Stimulated activated CD8-positive, alpha-beta memory T cell treated with anti-CD3 and anti-CD28 coated beads, Interleukin-7, amount 100 ng/mL, for 4 hours (primary cell): ENCODE measurements at places on chromosomes 1 and 21.

- DNase-seq, result peak; percentile 55
Measured at GRCh38 chr1:209627732-209628196, 24.5 kb downstream of the LAMB3 start.

DNA sequence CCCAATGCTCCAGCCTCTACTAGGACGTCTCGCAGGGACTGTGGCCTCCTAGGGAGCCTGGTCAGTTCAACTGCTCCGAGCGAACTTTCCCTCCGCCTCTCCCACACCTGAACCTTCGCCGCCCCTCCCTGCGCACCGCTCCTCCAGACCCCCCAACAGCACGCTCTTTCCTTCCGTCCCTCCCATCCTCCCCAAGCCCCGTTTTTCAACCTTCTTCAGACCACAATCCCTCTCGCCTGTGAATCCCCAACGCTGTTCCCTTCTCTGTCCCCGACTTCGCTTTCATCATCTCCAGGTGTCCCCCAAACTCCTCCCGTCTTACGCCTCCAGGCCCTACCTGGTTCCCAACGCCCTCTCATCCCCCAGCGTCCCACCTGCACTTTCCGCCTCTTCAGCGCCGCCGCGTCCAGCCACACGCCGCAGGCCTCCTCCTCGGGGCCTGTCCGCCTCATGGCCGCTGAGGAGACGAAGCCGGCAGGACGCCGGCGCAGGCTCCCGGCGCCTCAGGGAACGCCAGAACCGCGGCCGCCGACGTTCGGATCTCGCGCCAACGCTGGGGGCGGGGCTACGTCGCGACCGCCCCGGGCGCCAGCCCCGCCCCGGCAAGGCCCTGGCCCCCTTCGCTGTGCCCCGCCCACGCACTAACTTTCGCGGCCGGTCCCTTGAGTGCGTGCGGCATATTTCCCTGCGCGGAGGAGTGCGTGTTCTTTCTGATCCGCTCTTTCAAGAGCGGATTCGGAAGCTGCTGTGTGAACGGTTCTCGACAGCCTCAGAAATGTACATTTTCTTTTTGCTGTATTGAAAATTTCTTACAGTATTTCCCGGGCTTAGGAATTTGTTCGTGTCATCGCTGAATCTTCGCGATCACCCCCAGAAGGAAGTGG lies at the start of gene AUNIP:
TSS of gene AUNIP (minus strand) at position 552 of the 884 bp plus-strand sequence. CDS start at position 452, 100 bp downstream.
- peak; percentile 78 for DNase-seq

- DNase-seq, result no peak
Measured at GRCh38 chr1:93810316-93810715, 68.7 kb downstream of the DNTTIP2 start.

- no peak for DNase-seq
Measured at GRCh38 chr1:19940486-19941205, 17.2 kb upstream of the PLA2G2E start.

DNA sequence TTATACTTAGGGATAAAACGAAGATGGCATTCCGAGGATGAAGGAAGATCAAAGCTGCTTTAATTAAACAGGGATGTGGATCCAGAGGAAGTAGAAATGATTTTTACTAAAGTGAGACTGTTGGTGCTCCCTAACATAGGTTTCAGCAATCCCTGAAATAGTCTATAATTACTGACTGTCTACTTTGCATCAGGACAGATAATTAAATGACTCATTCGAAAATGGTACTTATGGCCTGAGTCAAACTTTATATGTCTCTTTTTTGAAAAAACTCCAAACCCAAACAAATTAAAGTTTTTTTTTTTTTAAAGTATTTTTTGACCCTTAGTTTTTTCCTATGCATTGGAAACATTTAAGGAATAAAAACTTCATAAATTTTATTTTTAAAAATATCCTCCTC lies 90.3 kb downstream of the LYST start:
- DNase-seq, result no peak

- DNase-seq, result no peak
Measured at GRCh38 chr1:87451229-87451920, 122.7 kb downstream of the LMO4 start.

DNA sequence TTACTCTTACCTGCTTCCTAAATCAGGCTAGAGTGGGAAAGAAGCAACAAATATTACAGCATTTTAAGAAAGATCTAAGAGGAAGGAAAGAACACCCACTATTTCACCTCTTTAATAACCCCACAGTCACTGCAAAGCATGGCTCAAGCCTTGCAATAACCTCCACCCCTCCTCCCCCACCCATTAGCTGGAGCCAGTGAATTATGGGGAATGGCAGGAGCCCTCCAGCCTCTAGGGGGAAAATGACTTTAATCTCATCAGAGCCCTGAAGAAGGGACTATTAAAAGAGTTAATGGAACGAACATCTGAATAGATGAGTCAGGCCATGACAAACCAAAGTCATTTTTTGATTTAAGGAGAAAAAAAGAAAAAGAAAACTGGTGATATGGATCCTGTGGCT lies 630.7 kb upstream of the PLXNA2 start:
- no peak for DNase-seq

DNA sequence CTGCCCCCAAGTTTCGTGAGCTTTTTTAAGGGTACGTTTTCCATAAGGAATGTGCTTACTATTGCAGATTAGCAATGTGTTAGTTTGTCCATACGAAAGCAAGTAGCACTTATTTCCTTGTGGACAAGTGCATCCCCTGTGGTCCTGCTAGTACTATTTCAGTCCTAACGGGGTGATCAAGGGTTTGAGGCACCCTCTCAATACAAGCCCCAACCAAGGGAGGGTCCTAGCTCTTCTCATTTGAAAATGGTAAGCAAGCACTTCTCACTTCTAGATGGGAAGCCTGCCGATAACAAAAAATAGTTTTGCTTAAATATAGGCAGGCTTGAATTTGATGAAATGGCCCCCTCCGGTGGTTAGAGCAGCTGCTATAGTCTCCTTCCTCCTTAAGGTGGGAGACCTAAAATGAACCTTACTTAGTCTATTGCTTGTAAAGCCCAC lies 64.0 kb upstream of the HMCN1 start:
- peak; percentile 31 for DNase-seq

GRCh38 chr1:21652937-21653743 lies 16.0 kb downstream of the RAP1GAP start:
- DNase-seq, result no peak

DNA sequence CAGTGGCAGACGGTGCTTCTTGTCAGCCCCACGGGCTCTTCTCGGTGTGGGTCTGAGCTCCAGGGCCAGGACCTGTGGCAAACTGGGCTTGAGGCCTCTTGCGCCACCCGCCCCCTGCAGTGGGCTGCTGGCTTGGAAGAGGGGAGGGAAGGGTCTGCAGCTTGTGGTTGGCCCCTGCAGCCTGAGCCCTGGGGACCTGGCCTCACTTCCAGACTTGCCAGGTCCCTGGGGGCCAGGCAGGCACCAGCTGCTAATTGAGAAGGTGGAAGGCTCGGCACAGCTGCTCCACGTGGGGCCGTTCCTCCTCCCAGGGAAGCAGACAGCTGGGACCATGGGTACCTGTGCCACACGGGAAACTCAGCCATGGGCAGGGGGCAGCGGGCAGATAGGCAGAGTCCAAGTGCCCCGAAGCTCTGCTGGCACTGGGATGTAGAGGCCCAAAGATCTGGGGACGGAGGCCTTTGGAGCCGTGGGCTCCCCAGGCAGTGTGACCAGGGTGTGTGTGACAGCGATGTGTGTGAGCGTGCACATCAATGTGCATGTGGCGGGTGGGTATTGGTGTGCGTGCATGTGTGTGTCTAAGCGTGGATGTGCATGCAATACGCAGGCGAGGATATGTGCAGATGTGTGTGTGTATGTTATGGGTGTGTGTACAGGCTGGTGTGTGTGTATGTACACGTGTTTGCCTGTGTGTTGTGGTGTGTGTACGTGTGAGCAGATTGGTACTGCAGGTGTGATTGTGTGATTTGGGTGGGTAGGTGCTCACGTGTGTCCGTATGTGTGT lies 39.3 kb downstream of the TP73 start:
- DNase-seq, result no peak

GRCh38 chr1:239126884-239127283 lies 259.5 kb upstream of the CHRM3 start:
- DNase-seq, result no peak

- DNase-seq, result no peak
Measured at GRCh38 chr1:77468257-77468948, 186.6 kb downstream of the AK5 start.

DNA sequence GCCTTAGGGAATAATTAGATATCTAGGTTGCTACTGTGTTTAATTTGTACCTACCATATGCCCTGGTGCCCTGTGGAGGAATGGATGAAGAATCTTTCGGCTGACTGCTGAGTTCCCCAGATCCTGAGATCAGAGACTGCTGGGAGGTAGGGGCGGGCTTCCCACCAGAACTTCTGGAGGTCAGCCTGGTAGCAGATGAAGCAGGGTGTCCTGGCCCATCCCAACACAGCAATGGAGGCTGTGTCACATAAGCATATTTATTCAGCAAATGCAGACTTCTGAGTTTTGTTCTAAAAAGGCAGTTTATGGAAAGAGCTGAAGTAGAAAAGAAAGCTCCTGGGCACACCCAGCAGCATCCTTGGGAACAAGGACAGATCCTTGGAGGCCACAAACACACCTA lies 74.0 kb downstream of the KRTAP19-8 start:
- DNase-seq, result no peak

DNA sequence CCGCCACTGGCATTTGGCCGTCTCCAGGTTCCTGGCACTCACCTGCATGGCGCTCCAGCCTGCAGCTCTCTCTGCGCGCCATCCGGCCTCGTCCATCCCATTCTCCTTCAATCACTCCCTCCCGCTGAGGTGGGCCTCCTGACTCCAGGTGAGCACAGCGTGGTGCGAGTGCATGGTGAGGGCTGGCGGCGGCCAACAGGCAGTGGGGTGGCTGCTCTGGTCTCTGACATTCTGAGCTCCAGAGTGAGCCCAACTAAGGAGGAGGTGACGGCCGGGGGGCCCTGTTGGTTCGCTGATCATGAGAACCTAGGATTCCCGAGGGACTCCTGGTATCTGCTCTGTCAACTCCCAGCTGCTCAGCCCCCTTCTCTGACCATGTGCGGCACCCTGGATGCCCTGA lies 130.4 kb downstream of the AJAP1 start:
- DNase-seq, result no peak

DNA sequence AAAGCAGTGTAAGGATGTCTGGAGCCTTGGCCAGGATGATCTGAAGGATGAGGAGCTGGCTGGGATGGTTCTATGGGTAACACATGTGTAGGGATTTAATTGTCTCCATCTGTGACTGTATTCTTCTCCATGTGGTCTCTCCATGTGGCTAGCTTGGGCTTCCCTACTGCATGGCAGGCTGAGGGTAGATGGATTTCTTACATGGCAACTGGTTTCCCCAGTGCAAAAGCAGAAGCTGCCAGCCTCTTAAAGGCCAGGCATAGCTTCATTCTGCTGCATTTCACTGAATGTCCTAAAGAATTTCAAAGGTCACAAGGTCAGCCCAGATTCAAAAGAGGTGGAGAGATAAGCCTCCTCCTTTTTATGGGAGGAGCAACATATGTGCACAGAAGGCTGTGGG lies 61.7 kb downstream of the XCL2 start:
- DNase-seq, result no peak

GRCh38 chr1:53319296-53320101 lies 8.4 kb downstream of the LRP8 start:
- no peak for DNase-seq

DNA sequence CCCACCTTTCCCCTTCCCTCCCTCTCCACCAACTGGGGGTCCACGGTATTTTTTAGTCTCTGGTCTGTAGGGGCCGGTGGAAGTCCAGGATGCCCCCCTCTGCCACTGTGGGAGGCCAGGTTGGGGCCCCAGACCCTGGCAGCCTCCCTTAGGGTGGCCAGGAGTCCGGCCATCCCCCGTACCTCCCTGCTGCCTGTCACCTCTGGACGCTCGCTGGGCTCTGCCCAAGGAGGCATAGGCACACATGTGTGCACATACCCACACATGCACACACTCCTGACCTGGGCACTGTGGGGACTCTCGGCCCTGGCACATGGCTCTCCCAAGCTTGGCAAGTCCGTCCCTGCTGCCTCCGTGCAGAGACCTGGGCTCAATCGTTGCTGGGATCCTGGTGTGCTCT lies 53.0 kb downstream of the DISP3 start:
- no peak for DNase-seq

- no peak for DNase-seq
Measured at GRCh38 chr21:44322621-44323325, 16.4 kb downstream of the CFAP410 start.

- DNase-seq, result no peak
Measured at GRCh38 chr1:147717051-147717705, 43.2 kb downstream of the GJA5 start.
